ENCODE measurements at places on chromosomes 5 and 9.

DNA sequence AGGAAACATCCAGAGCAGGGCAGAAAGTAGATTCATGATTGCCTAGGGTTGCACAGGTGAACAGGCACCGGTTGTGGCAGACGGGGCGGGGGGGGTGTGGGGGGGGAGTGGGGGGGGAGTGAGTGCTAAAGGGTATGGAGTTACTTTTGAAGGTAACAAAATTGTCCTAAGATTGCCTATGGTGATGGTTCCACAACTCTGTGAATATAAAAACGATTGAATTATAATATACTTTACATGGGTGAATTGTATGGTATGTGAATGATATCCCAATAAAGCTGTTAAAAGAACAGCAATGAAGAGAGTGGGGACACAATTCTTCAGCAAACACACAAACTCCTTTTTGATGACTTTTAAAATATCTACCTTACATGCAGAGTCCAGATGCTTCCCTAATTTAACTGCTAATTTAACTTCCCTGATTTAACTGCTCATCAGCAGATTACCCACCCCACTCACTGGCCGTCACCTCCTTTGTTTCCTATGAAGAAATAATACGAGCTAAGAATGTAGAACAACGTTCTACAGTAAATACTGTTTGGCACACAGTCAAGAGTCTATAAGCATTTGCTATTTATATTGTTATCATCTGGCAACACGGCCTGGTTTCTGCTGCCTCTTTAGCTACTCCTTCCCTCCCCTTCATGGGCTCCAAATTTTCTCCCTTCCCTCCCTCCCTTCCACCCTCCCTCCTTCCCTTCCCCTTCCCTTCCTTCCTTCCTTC lies 83.5 kb downstream of the PTCH1 start:
- DNase-seq = no peak

GRCh38 chr5:110963495-110963894 lies 108.0 kb upstream of the TSLP start:
- DNase-seq = no peak

DNA sequence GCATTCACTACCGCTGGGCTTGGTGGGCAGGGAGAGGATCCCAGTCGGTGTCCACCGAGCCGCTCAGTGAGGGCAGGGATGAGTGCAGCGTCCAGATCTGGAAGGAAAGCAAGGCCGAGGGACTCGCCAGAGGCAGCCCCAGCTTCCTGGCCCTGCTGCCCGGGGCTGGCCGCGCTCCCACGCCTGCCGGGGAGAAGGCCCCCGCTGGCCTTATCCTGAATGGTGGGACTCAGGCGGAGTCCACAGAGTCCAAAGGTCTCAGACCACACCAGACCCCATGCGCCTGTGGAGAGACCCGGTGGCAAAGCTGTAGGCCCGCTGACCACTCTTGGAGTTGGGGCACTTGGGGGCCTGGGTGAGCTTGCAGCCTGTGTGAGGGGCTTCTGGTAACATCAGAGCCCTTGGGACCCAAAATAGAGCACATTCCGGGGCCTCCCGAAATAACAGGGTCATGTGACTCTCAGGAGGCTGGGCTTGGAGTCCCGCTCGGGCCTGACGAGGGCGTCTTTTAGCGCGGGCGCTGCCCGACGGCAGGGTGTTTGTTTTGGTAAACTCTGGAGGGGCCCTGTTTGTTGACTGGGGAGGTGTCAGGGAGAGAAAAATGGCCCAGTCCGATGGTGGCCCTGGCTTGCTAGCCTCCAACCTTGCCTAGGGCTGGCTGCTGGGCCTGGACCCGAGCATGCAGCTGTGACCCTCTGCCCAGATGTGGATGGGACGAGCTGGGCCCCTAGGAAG lies 2.8 kb downstream of the RXRA start:
- DNase-seq = no peak

- DNase-seq = no peak
Observed at GRCh38 chr5:128913551-128913950, 51.7 kb upstream of the SLC27A6 start.

- peak; percentile 3 for DNase-seq
Observed at GRCh38 chr5:131171276-131171810, 599 bp downstream of the LYRM7 start.

DNA sequence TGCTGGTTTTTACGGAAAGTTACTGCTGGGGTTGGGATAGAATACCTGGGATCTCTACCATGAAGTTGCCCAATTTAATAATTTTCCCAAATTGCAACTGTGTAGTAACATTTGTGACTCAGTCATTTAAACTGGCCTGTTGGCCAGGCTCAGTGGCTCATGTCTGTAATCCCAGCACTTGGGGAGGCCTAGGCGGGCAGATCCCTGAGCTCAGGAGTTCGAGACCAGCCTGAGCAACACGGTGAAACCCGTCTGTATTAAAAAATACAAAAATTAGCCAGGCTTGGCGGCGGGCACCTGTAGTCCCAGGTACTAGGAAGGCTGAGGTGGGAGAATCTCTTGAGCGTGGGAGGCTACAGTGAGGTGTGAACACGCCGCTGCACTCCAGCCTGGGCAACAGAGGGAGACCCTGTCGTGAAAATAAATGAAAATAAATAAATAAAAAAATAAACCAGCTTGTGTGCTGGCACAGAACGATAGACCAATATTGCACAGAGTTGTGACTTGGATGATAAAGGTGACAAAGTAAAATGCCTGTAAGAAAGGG lies 160.7 kb upstream of the ZNF608 start:
- no peak for DNase-seq

DNA sequence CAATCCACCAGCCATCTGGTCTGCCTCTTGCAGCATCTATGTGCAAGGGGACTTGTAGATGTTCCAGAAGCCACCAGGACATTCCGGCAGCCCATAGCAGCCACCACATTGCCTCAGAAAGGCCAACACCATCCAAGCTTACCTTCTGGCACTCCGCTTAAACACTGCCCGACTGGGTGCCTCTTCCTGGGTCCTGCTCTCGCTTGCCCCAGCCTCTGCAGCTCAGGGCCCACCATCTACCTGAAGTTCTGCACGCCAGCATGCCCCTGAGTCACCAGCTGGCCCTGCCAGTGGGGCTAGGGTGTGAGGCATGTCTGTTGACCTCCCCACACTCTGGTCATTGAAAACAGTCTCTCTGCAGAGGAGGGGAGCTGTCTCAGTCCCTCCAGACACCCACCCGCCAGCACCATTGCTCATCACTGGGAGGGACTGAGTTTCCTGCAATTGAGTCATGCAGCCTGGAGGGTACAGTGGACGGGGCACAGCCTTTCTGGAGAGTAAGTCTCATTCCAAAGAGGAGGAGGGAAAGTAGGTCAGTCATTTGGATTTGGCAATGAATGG lies 16.9 kb upstream of the COL5A1 start:
- DNase-seq = peak; percentile 90

DNA sequence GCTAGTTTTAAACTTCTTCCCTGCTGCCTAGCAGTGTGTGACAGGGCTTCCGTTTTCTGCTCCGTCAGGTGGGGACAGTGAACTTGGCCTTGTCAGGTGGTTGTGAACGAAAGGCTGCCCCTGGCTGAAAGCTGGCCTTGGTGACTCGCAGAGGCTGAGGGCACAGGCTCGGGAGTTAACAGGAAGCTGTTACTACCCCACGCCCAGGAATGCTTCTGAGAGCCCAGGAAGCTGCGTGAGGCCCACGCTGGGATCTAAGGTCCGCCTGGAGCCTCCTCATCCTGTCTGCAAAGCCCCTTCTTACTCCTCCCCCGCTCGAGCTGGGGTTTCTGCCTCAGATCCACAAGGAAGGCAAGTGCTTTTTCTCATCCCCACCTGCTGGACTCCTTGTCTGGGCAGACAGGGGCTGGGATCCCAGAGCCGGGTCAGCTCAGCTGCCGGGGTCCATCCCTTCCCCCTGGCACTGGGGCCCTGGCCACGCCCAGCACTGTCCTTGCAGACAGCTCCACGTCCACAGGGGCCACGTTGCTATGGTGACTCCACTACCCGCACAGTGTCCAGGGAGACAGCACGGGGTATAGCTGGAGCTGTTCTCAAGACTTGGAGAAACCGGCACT lies 124.7 kb upstream of the TBC1D2 start:
- DNase-seq = peak; percentile 79

- no peak for DNase-seq
Observed at GRCh38 chr5:135741040-135741439, 93.4 kb upstream of the SLC25A48 start.

DNA sequence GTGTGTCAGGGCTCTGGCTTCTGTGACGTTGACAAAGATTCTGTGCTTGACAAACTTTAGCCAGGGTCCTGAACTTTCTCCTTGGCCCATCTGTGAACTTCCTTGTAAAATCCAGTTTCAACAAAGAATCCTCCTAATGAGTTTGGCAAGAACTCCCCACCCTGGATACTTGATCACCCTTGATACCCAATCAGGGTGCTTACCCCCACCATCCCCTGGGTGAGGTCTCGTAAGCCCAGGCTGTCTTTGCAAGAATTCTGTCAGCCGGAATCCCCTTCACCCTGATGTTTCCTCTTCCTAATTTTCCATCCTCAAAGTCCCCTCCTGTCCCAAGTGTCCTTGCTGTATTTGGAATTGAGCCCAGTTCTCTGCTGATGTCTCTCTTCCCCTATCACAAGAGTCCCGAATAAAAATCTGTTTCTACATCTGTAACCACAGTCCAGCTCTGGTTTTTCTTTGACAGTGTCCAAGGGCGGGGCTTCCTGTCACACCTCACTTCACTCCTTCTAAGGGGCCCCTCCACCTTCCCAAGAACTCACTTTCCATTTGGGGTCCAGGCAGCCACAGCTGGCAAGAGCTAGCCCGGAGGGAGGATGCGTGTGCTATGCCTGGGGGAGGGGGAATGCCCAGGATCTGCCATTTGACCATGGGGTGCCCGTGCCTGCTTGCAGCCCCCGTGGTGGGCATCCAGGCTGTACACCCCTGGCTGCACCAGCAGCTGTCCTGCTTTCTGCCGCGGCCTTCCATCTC lies 2.7 kb upstream of the CARD19 start:
- no peak for DNase-seq

DNA sequence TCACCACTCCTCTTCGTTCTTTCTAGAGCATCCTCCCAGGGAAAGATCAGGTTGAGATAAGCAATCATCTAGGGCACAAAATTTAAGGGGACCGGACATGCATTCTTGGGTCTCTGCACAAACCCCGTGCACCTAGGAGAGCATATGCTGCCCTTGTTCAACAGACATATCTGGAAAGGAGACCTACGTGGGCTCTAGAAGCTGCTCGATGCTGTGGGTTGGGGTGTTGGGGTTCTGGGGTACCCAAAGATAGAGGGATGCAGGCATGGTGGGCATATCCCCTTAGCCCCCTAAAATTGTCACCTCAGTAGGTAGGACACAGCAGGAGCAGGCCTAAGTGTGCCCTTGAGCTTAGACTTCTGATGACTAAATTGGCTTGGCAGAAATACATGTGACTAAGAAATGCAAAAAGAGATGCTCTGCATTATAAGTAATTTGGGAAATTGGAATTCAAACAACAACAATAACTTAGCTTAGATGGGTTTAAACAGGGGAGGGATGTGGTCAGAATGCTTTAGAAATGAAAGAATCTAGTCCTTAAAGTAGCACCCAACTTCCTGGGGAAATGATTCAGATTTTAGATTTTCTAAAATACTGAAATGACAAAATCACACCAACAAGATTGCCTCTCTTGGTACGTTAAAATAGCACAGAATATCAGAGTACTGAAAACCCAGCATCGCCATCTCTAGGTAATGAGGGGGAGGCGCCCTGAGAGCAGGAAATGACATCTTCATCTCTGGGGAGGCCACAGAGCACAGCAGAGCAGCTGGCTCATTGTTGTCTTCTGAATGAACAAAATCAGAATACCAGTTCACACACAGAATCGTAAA lies 172.3 kb downstream of the GNA14 start:
- peak; percentile 57 for DNase-seq

GRCh38 chr9:86732514-86733171 lies 214.7 kb downstream of the GAS1 start:
- DNase-seq = peak; percentile 90

GRCh38 chr9:112784020-112784785 lies 33.6 kb downstream of the SNX30 start:
- DNase-seq = no peak

Data from A172 (cell line).